Bone marrow (tissue), 2 donors: ENCODE measurements at places on chromosomes 7 and 10.
A peak's percentile ranks its signal among the peaks of the same experiment; 100 is the strongest.

- no peak for DNase-seq
Measured at GRCh38 chr10:23630885-23631284, 192.0 kb downstream of the OTUD1 start.

- DNase-seq: no peak
Measured at GRCh38 chr10:101896225-101896877, 52.8 kb upstream of the KCNIP2 start.

DNA sequence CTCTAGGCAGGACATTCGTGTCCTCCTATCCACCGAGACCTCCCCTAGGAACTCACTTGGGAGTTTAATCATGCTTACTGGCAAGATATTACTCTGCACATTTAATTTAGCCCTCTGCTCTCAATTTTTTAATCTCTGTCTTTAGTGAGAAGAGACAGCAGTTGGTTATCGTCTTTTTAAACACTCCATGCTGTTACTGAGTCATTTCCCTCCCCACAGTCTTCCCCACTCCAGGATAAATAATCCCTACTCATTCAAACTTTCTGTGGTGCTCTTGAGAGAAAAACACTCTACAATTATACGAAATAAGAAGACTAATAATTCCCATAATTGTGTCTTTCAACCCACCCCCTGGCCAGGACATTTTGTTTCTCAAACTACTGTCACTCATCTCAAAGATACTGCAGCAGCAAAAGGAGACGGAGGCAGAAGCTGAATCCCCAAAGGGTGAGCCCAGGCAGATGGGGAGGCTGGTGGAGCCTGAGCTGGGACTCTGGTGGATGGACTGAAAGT is 84.2 kb downstream of the ANK3 start:
- DNase-seq: no peak

- DNase-seq: peak; percentile 95
Measured at GRCh38 chr7:142808461-142808801, 37.7 kb downstream of the PRSS2 start.

DNA sequence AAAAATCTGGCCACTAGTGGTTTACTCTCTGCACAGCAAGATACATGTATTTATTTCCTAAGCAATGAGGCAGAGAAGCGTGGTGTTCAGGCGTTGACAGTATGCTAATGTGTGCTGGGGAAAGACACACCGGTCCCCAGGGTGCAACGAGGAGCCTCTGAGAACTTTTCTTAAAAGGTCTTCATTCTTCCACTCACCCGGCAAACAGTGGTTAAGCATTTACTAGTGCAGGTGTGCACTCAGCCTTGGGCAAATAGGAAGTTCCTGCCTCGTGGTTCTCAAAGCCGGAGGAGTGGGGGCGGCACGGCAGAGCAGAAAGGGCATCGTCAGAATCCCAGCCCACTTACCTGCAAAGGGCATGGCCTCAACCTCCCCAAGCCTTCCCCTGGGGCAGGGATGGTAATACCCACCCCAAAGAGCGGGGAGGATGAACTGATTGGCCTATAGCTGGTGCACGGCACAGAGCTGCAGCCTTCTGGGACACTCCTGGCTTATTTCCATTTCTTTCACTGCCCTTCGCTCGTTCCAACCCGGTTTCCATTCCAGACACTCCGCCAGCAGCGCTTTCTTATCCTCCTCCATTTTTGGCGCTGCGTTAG is 184.3 kb upstream of the CTBP2 start:
- DNase-seq: no peak

DNA sequence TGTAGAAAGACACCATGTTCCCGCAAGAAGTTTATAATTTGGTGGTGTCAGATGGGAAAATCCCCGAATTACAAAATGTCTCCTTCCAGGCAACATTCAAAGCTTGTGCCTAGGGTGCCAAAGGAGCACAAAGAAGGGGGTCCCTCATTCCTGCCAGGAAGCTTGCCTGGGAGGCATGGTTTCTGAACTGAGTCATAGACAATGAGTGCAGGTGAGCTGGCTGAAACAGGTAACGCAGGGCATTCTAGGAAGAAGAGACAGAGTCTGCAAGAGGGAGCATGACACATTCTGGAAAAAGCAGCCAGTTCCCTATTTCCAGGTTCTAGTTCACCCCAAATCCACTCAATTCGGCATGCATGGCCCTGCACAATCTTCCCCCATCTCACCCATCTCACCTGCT is 11.9 kb upstream of the CALU start:
- DNase-seq: no peak

GRCh38 chr7:159142199-159142598 is 2.5 kb downstream of the VIPR2 start:
- no peak for DNase-seq

- DNase-seq: no peak
Measured at GRCh38 chr7:130345136-130345535, 520 bp downstream of the CPA5 start.

- DNase-seq: no peak
Measured at GRCh38 chr7:35430547-35431153, 176.8 kb upstream of the TBX20 start.

DNA sequence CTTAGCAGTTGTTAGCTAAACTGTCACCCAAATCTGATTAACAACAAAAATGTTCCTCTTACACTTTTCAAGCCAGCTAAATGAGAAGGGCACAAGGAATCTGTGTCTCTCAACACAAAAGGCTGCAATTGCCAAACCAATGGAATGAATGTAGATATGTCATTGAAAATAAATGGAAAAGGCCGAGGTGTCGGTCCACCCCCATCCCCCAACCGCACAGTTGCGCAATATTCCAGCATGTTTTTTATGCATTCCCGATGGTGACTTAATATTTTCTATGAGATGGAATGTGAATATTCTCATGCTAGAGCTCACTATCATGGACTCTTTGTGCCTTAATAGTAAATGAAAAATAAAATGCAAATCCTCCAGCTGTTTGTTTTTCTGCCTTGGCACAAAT is 181.6 kb upstream of the LRGUK start:
- DNase-seq: no peak

- DNase-seq: no peak
Measured at GRCh38 chr10:76937181-76937600, 700.4 kb downstream of the KCNMA1 start.
